ENCODE measurements at places on chromosomes 12 and 14.

DNA sequence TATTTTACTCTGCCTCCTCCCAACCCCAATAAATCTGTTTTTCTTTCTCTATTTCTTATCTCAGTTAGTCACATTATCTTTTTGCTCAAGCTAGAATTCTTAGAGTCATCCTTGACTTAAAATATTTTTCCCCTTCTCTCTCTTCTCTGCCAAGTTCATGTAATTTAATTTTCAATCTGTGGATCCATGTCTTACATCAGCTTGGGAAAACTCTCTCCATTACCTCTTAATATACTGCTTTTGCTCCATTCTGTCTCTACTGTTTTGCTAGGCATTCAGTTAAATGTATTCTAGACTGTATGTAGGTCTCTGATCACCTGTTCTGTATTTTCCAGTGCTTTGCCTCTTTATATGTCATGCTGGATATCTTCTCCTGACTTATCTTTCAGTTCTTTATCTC is 51.0 kb upstream of the NR1H4 start:
- no peak for DNase-seq

DNA sequence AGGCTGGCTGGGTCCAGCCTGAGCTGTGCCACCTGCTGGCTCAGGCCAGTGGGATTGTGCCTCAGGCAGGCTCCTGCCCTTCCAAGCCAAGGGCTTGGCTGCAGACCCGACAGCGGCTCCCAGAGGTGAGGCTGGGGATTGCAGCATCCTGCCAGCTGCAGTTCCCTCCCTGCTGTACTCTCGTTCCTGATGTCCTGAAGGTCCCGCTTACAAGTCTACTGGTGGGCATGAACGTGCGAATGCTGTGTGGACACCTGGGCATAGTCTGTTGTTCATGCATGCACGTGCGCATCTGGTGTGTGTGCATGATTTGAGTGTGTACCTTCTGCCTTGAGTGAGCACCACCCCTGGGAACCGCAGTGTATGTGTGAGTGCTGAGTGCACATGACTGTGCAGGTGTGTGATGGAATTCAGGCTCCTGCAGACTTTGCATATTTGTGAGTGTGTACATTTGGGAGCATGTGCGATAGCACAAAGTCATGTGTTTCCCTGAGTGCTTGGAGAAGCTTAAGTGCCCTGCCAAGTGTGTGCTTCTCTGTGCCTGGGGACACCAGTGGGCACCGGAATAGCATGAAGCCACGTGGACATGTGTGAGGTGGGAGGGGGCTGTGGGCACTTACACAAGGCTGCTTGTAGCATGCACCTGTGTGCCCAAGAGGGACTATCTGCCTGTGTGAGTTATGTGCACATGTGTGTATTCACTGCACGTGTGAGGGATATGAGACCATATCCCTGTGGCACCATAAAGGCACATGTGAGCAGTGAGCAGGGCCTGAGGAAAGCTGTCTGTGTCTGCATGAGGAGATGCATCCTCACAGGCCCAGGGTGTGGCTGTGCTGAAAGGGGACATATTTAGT is 19.3 kb upstream of the KRT7 start:
- peak; percentile 27 for DNase-seq

- DNase-seq = no peak
These were observed 1.9 kb upstream of the ITGB7 start for GRCh38 chr12:53208877-53209463.

GRCh38 chr14:21987937-21988336 is 314.3 kb upstream of the OR4E1 start:
- no peak for DNase-seq

DNA sequence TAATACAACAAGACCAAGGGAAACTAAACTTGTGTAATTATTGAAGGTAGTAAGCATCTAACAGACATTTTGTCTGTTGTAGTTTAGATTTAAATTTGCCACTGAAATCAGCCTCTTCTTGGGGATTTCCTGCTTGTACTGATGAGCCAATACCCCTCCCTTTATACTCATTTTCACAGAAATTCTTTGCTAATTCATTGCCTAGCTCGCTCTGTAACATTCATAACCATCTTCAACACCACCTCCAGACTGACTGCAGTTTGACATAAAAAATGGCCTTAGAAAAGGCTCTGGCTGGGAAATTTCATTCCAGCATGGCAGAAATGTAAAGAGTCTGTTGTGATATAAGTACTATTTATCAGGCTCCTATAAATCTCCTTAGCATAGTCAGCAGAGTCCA is 109.7 kb upstream of the FLRT2 start:
- no peak for DNase-seq

DNA sequence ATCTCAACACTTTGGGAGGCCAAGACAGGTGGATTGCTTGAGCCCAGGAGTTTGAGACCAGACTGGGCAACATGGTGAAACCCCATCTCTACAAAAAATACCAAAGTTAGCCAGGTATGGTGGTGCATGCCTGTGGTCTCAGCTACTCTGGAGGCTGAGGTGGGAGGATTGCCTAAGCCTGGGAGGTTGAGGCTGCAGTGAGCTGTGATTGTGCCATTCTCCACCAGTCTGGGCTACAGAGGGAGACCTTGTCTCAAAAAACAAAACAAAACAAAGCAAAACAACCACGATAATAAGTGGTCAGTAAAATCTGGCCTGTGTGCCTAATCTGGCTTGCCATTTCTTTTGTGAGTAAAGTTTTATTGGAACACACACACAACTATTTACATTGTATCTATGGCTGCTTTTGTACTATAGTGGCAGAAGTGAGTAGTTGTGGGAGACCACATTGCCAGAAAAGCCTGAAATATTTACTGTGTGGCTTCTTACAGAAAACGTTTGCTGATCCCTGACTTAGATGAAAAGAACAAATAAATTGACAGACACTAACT is 19.4 kb upstream of the KLRG1 start:
- DNase-seq = no peak

- DNase-seq = peak; percentile 57
These were observed at the start of gene CCND2 for GRCh38 chr12:4273652-4274395. Gene CCND2 (plus strand): TSS chr12:4273762. CDS start chr12:4274041, 279 bp downstream.

DNA sequence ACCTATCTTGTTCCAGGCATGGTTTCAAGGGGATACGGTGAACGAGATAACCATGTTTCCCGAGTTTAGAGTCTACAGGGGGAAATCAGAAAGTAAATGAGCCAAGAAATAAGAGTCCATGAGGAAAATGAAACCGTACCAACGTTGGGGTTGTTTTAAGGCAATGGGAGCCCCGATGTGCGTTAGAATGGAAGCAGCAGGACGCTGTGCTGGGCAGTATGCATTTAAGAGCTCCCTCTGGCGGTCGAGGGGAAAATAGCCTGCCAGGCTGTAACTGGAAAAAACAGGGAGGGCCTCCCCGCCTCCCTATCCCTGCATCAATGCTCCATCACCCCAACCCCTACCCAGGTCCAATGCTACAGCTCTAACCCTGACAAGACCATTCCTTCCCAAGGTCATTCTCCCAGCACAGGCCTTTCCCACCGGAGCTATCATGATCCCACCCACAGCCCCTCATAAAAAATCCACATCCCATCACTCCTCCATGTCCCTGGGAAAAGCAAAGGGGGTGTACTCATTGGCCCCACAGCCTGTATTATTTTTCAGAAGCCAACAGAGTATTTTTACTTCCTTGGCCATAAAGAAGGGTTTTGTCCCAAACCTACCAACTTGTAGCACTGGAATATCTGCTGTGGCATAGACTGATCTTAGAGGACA is 226.3 kb upstream of the NOS1 start:
- DNase-seq = no peak

- no peak for DNase-seq
These were observed 31.9 kb upstream of the ZFP36L1 start for GRCh38 chr14:68824517-68825347.

- no peak for DNase-seq
These were observed 484 bp downstream of the MIS18BP1 start for GRCh38 chr14:45252366-45253069.

- no peak for DNase-seq
These were observed 43.5 kb downstream of the DNAI7 start for GRCh38 chr12:25151476-25151875.

GRCh38 chr14:104290756-104291122 is 152.4 kb downstream of the KIF26A start:
- no peak for DNase-seq

DNA sequence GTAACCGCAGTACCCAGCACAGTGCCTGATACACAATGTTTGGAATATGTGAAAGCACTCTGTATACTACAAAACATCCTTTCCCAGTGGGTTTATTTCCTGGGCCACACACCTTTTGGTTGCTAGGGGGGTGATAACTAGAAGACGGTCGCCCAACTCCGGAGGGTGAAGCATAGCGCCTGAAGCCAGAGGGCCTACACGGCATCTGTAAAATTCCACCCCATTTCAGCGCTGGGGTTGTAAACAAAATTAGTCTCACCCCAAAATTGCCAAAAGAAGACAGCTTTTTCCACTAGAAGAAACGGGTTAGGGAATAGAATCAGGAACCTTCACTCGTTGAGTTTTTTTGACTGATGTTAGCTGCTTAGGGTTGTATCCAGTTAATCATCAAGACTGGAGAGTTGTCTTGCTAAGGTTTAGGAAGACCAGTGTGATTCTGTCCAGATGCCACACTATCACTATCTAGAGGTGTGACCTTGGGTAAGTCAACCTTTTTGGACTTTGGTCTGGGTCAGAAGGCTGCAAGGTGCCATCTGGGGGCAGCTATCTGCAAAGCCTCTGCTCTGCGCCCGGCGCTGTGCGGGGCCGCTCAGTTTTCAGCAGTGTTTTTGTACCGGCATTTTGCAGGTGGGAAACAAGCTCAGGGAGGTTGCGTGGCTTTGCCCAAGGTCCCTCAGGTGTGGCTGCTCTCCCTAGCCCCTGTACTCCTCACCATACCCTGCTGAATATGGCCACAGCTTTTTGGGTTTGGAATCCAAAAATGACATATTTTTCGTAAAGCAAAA is 1.3 kb downstream of the ZNF839 start:
- no peak for DNase-seq

- no peak for DNase-seq
These were observed 5.8 kb downstream of the NID2 start for GRCh38 chr14:52063052-52063462.

- no peak for DNase-seq
These were observed 58.1 kb upstream of the C12orf71 start for GRCh38 chr12:27140478-27140969.

GRCh38 chr14:77145975-77146740 is 4.6 kb upstream of the ZDHHC22 start:
- DNase-seq = no peak

GRCh38 chr12:121576851-121577391 is 3.9 kb downstream of the KDM2B start:
- no peak for DNase-seq
